ENCODE measurements at places on chromosomes 16 and 17. TPM values are rescaled to one million over a fixed set of nuclear protein-coding genes. Genes with fewer than 3 reads are reported as not detected.

GRCh38 chr17:3979290-3979611 is 15.0 kb upstream of the ATP2A3 start:
- peaks cover 31% of the 10 kb centered on the region for H3K4me1 ChIP-seq
- DNase-seq: no peak
- no peak overlapping the region for H3K4me3 ChIP-seq
- no peak overlapping the region for H3K27ac ChIP-seq

DNA sequence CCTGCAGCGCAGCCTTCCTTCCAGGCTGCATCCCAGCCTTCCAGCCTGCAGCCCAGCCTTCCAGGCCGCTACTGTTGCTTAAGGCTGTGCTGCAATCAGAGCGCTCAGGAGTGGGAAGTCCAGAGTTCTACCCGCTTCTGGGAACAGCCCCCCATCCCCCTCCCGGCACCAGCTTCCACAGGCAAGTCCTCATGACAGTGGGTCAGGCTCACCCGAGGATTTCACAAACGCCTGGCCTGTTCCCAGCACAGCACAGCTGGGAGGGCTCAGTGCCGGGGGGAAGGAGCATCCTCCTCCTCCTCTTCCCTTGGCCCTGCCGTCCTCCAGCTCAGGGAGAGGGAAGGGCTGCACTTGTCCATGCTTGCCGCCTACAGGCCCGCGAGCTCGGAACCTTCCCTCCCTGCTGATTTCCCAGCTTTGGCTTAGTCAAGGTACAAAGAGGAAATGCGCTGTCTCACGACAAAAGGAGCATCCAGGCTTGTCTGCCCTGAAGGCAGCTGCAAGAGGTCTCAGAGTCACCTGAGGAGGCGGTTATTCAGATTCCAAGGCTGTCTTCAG is 8.3 kb downstream of the SOCS3 start:
- H3K27ac ChIP-seq: no peak overlapping the region
- H3K4me3 ChIP-seq: no peak overlapping the region
- peaks cover 3% of the 10 kb centered on the region for H3K36me3 ChIP-seq
- H3K27me3 ChIP-seq: no peaks in the 10 kb centered on the region
- peaks cover 31% of the 10 kb centered on the region for H3K4me1 ChIP-seq
- DNase-seq: no peak

DNA sequence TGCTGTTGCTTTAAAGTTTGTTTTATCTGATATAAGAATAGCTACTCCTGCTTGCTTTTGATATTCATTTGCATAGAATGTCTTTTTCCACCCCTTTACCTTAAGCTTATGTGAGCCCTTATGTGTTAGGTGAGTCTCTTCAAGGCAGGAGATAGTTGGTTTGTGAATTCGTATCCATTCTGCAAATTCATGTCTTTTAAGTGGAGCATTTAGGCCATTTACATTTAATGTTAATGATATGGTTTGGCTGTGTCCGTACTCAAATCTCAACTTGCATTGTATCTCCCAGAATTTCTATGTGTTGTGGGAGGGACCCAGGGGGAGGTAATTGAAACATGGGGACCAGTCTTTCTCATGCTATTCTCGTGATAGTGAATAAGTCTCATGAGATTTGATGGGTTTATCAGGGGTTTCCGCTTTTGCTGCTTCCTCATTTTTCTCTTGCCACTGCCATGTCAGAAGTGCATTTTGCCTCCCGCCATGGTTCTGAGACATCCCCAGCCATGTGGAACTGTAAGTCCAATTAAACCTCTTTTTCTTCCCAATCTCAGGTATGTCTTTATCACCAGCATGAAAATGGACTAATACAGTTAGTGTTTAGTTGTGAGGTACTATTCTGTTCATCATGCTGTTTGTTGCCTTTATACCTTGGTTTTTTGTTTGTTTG is 27.2 kb downstream of the ATF7IP2 start:
- DNase-seq: no peak
- no peaks in the 10 kb centered on the region for H3K27me3 ChIP-seq

FAM234A gene
- total RNA-seq: 70.4 TPM

NACA2 gene
- not detected for total RNA-seq

- H3K36me3 ChIP-seq: no peaks in the 10 kb centered on the region
- no peaks in the 10 kb centered on the region for H3K4me1 ChIP-seq
- no peak overlapping the region for H3K4me3 ChIP-seq
- H3K27me3 ChIP-seq: no peaks in the 10 kb centered on the region
Observed at GRCh38 chr17:10739386-10739785, 9.6 kb upstream of the TMEM220 start.

CDH13 gene
- total RNA-seq: 124 TPM

DNA sequence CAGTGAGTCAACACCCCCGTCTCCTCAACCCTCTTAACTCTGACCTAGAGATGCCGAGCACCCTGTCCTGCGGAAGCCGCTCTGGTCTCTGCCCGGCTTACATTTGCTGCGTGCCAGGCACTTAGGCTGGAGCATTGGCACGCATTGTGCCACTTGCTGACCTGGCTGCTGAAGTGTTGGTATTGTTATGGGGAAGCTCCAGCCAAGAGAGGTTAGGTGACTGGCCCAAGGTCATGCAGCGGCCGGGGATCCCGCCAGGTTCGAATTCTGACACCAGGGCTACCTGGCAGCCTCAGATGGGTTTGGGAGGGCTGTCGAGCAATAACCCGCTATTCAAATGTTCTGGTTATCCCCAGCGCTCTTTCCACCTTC is 5.0 kb upstream of the HSD17B1 start:
- no peaks in the 10 kb centered on the region for H3K27me3 ChIP-seq
- H3K27ac ChIP-seq: no peak overlapping the region
- H3K36me3 ChIP-seq: peaks cover 2% of the 10 kb centered on the region
- no peaks in the 10 kb centered on the region for H3K4me1 ChIP-seq

DNA sequence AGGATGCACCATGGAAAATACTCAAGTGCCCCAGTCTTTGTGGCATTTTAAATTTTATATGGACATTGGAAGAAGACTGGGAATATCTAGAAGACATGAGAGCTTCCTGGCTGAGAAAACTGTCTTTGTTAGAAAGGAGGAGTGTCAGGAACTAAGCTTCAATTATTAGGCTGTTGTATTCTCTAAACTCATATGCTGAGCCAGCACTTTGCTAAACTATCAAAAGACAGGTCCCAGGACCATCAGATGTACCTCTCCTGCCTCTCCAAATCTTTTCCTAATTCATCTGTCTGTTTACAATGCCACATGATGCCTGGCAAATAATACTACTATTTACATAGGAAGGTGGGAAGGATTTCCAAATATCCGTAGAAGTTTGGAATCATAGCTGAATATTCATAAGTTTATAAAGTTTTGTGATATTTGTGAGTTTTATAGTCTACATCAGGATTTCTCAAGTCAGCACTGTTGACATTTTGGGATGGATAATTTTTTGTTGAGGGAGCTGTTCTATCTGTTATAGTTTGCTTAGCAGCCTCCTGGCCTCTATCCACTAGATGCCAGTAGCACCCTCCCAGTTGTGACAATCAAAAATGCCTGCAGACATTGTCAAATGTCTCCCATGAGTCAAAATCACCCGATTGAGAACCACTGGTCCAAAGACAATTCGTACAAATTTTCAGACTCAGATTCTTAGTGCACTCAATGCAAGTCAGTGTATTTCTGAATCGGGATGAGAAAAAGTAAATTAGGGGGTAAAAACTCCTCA is 61.2 kb upstream of the NETO2 start:
- no peaks in the 10 kb centered on the region for H3K36me3 ChIP-seq
- H3K4me1 ChIP-seq: no peaks in the 10 kb centered on the region
- H3K27me3 ChIP-seq: no peaks in the 10 kb centered on the region
- H3K4me3 ChIP-seq: no peak overlapping the region
- no peak for DNase-seq

GRCh38 chr17:3772764-3773163 is 28.2 kb downstream of the ITGAE start:
- H3K4me3 ChIP-seq: no peak overlapping the region
- H3K27me3 ChIP-seq: no peaks in the 10 kb centered on the region
- H3K27ac ChIP-seq: no peak overlapping the region
- DNase-seq: no peak

MYL11 gene
- not detected for total RNA-seq

PPP1R27 gene
- total RNA-seq: not detected

DNA sequence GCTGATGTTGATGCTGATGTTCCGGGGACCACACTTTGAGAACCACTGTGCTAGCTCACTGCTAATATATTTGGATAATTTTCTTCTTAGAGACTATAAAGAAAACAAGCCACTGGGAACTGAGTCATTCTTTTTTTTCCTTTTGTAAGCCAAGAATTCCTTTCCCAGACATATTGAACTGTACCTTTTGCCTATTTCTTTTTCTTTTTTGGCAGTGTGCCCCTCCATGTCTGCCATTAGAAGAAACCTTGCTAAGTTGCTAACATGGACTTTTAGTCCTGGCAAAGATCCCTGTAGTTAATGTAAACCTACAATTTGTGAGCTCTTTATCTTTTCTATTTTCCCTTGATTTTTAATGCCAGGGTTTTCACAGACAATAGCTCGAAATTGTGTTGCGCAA is 17.3 kb upstream of the ERCC4 start:
- peak; percentile 69 for DNase-seq
- H3K36me3 ChIP-seq: no peaks in the 10 kb centered on the region
- no peak overlapping the region for H3K27ac ChIP-seq
- no peak overlapping the region for H3K4me3 ChIP-seq
- no peaks in the 10 kb centered on the region for H3K27me3 ChIP-seq
- no peaks in the 10 kb centered on the region for H3K4me1 ChIP-seq

TOP2A gene
- 149 TPM for total RNA-seq

DNA sequence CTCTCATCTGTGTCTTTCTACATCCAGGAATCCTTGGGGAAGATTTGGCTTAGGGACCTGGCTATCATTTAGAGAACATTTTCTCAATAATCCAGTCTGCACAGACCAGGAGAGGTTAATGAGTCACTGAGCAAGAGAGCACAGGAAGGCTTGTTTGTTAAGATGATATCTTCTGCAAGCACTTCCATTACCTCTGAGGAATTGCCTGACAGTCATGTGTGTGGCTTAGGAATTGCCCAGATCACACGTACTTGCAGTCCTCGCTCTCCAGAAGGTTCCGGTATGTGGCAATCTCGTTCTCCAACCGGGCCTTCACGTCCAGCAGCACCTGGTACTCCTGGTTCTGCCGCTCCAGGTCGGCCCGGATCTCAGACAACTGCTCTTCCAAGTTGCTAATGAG is 3.3 kb downstream of the KRT37 start:
- DNase-seq: no peak
- H3K36me3 ChIP-seq: no peaks in the 10 kb centered on the region
- peaks cover 2% of the 10 kb centered on the region for H3K27me3 ChIP-seq

GRB7 gene
- total RNA-seq: not detected

DNA sequence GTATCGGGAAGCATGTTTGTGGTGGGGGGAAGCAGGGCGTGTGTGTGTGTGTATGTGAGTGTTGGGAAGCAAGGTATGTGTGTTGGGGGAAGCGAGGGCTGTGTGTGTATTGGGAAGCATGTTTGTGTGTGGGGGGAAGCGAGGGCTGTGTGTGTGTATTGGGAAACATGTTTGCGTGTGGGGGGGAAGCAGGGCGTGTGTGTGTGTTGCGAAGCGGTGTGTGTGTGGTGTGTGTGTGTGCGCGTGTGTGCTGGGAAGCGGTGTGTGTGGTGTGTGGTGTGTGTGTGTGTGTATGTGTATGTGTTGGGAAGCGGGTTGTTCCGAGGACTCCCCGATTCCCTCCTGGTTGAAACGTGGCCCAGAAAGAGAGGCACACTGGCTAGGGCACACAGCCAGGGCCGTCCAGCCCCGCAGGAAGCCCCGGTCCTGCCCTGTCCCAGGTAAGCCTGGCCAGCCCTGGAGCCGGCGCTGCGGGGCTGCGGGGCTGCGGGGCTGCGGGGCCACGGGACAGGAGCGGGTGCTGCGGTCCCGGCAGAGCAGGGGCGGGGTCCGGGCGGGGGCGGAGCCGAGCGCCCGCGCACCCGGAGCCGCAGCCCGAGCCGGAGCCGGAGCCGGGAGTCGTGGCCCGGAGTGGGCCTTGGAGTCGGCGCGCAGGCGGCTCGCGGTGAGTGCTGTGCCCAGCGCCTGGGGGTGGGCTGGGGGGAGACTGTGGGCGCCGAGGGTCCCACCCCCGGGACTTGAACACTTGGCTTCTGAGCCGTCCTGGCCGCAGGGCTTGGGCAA is at the start of gene NOD2:
NOD2 (plus strand) TSS at position 608 of the 783 bp plus-strand sequence. CDS start 5,890 bp downstream, outside the sequence.
- no peak within 1 kb of the TSS for H3K4me3 ChIP-seq
- no peak for DNase-seq
- no peaks in the 10 kb centered on the region for H3K4me1 ChIP-seq
- no peaks in the 10 kb centered on the region for H3K36me3 ChIP-seq
- H3K27me3 ChIP-seq: no peaks in the 10 kb centered on the region

- no peak overlapping the region for H3K4me3 ChIP-seq
- no peaks in the 10 kb centered on the region for H3K27me3 ChIP-seq
- DNase-seq: no peak
- no peak overlapping the region for H3K27ac ChIP-seq
Observed at GRCh38 chr17:71914042-71914441, 206.8 kb upstream of the SOX9 start.

DNA sequence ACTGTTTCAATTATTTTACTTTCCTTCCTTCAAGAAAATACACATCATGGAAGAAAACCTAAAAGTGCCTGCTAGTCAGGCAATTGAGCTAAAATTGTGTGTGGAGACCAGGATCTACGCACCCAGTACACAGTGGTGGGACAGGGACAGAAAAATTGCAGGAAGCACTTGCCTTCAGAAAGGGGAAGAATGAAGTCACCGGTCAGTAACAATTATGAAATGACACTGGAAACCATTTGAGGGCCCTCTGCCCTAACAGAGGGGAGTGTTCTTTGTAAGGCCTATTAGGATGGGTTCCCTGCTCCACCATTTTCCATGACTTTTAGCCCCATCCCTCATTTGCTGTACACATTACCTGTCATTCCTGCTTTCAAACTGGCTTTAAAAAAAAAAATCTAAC is 4.5 kb upstream of the PHAF1 start:
- no peak overlapping the region for H3K4me3 ChIP-seq
- peaks cover 6% of the 10 kb centered on the region for H3K4me1 ChIP-seq
- no peaks in the 10 kb centered on the region for H3K27me3 ChIP-seq
- DNase-seq: no peak
- no peak overlapping the region for H3K27ac ChIP-seq

TBC1D3 gene
- 1.9 TPM for total RNA-seq

KRT31 gene
- total RNA-seq: not detected

MC1R gene
- 4.0 TPM for total RNA-seq

GRCh38 chr17:72259922-72260321 is 139.1 kb downstream of the SOX9 start:
- no peaks in the 10 kb centered on the region for H3K27me3 ChIP-seq
- H3K27ac ChIP-seq: no peak overlapping the region
- H3K4me1 ChIP-seq: no peaks in the 10 kb centered on the region
- no peak overlapping the region for H3K4me3 ChIP-seq

DNA sequence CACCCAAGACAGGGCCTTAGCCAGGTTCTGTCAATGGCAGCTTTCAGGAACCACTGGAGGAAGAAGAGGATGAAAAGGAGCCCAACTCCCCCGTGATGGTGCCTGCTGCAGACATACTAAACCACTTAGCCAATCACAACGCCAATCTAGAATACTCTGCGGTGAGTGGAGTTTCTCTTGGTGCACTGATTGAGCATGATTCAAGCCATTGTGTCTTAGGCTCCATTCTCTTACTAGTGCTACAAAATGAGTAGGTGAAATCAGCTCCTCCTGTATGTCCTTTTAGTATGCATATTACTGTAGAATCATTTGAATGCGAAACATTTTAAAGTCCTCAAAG is 1.4 kb downstream of the SETD6 start:
- DNase-seq: no peak
- no peaks in the 10 kb centered on the region for H3K27me3 ChIP-seq
- no peak overlapping the region for H3K27ac ChIP-seq
- H3K4me1 ChIP-seq: peaks cover 12% of the 10 kb centered on the region
- H3K36me3 ChIP-seq: peaks cover 36% of the 10 kb centered on the region
- no peak overlapping the region for H3K4me3 ChIP-seq

Measured in endothelial cell of umbilical vein (primary cell).